ENCODE measurements at places on chromosomes 1 and 21.

DNA sequence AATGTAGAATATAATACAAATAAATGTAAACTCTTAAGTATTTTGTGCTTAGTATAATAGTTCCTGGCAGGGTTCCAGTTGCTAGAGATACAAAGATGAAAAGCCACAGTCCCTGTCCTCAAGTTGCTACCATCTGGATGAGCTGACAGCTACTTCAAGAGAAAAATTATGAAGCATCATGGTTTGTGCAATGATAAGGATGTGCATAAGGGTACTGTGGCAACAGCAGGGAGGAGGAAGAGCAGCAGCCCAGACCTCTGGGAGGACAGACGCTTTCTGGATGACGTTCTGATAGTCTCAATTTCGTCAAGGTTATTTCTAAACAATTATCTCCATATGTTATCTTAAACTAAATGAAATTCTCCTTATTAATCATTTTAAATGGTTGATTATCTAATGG, 198.9 kb downstream of the NTNG1 start:
- DNase-seq: no peak

- DNase-seq: no peak
Measured at GRCh38 chr1:223214261-223214807, 71.3 kb upstream of the TLR5 start.

GRCh38 chr1:105700723-105701122, 1355.8 kb upstream of the PRMT6 start:
- no peak for DNase-seq

GRCh38 chr1:180169640-180170195, 15.0 kb downstream of the QSOX1 start:
- no peak for DNase-seq

GRCh38 chr1:22320587-22321344, 130.9 kb upstream of the ZBTB40 start:
- DNase-seq: no peak

GRCh38 chr1:11568687-11569086, 85.5 kb downstream of the FBXO2 start:
- DNase-seq: no peak

- no peak for DNase-seq
Measured at GRCh38 chr1:171748651-171749050, 6.8 kb upstream of the VAMP4 start.

DNA sequence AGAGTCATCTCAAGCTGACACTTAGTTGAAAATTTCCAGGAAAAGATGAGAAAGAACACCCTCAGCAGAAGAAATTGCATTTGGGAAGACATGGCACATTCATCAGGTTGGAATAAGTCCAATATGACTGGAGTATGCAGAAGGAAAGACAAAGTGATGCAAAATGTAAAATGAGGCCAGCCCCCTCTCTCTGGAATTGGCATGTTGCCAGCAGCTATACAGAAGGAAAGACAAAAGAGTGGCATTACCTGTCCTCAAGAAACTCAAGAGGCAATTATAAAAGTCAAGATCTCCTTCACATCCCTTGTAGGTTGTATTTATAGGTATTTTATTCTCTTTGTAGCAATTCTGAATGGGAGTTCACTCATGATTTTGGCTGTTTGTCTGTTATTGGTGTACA, 426.3 kb downstream of the AGBL4 start:
- no peak for DNase-seq

GRCh38 chr1:243739335-243740003, 110.6 kb downstream of the AKT3 start:
- no peak for DNase-seq

DNA sequence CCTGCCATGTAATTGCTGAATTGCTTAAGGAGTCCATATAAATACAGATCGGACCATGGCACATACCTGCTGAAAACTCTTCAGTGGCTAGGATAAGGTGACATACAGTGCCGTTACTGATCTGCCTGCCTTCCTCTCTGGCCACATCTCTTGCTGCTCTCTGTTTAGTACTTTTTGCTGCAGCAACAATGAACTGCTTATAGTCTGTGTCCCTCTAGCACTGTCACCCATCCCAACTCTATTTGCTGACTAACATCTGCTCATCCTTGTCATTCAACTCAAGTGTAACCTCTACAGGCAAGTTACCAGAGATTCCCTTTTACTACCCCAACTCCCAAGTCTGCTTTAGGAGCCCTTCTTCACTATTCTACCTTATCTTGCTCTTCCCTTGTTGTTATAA, 65.6 kb downstream of the GTF2B start:
- DNase-seq: no peak

GRCh38 chr1:109620401-109620791, 759 bp downstream of the AMPD2 start:
- no peak for DNase-seq

DNA sequence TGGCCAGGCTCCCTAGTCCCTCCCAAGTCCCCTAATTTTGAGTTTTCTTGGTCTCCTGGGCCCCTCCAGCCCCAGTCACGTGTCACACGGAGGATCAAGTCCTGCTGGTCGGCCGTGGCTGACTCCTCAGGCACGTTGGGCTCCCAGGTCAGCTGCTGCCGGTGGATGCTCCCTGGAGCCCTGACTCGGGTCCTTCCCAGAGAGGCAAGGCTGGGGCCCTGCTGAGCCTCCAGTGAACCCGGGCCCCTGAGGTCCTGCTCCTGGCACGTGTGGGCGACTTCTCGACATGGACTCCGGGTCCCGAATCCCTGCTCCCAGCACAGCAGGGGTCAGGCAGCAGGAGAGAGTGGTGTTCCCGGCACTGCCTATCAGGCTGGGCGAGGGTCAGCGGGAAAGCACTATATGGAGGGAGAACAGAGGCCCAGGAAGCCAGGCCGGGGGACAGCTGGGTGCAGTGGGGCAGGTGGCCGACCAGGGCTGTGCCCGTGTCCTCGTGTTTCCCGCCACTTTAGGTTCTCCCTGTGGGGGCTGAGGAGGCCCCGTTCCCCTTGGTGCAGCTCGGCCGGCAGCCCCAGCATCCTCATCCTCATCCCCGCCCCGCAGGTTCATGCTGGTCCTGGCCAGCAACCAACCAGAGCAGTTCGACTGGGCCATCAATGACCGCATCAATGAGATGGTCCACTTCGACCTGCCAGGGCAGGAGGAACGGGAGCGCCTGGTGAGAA, 13.2 kb downstream of the TMEM240 start:
- DNase-seq: no peak

All from BJ (cell line).